Mucosa of descending colon (tissue), 3 donors: ENCODE measurements at places on chromosomes 6 and 20. TPM values are rescaled to one million over a fixed set of nuclear protein-coding genes. Genes with fewer than 3 reads are reported as not detected.

- no peak for DNase-seq
Measured at GRCh38 chr20:32982617-32983458, 21.4 kb downstream of the SUN5 start.

GRCh38 chr6:24228123-24228522 is 102.1 kb downstream of the NRSN1 start:
- DNase-seq, result no peak

- no peak for DNase-seq
Measured at GRCh38 chr20:35478804-35479472, 23.5 kb downstream of the CEP250 start.

GRCh38 chr6:107532706-107533105 is 42.8 kb downstream of the SOBP start:
- DNase-seq, result no peak

GRCh38 chr20:16589623-16590022 is 16.4 kb upstream of the KIF16B start:
- DNase-seq, result no peak

DNA sequence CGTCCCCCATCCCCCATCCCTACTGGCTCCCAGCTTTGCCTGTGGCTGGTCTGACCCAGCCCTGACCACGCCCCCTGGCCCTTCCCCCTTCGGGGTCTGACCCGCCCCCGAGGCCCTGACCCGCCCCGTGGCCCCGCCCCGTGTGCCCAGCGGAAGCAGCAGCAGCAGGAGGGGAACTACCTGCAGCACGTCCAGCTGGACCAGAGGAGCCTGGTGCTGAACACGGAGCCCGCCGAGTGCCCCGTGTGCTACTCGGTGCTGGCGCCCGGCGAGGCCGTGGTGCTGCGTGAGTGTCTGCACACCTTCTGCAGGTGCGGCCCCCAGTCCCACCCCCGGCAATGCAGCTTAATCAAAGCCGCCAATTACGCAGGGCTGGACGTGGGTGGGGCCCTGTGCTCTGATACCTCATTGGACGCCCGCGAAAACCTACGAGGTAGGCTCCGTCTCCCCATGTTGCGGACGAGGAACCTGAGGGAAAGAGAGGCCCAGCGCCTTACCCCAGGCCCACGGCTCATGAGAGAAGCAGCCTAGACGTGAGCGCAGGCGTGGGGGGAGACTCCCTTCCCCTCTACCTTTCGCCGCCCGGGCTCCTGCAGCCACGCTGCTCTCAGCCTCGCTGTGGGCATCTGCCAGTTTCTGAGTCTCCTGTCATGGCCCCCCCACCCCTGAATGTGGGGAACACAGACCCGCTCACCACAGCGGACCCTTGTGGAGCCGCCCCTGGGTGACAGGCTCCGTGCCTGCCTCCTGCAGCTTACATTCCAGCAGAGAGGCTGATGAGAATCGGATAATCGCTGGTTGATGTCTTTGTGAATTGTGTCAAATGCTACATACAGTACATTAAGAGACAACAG is 12.8 kb downstream of the RBCK1 start:
- DNase-seq, result peak; percentile 94

- no peak for DNase-seq
Measured at GRCh38 chr6:46893648-46894047, 28.1 kb downstream of the ADGRF5 start.

The OPN5 gene
- total RNA-seq, result not detected

DNA sequence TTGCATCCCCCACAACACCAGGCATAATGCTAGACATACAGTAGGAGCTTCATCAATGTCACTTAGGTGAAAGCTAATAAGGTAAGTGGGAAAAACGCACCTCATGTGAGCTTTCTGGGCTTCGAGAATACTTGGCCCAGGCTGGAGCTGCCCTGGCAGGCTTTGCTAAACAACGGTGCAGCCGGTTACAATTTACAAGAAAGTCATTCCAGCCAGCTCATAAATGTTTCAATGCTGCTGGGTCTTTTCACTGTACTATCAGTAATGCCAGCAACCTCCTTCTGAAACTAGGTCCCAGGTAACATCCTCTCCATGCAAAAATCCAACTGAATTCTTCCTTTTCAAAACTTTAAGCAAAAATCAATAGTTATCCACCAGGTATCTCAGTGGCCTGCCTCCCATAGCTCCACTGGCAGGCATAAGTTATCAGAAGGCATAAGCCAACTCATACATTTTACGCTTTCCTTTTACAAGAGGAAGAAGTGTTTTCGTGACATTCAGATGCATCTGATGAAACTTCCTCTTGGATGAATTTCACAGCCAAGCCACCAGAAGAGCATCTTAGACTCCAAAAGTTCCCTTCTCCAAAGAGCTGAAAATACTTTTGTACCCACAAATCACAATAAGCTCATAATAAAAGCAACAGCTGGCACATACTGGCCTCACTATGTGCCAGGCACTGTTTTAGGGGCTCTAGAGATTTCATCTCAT is 56.3 kb downstream of the RTN4IP1 start:
- DNase-seq, result no peak

The EYS gene
- 0.61 TPM for total RNA-seq

DNA sequence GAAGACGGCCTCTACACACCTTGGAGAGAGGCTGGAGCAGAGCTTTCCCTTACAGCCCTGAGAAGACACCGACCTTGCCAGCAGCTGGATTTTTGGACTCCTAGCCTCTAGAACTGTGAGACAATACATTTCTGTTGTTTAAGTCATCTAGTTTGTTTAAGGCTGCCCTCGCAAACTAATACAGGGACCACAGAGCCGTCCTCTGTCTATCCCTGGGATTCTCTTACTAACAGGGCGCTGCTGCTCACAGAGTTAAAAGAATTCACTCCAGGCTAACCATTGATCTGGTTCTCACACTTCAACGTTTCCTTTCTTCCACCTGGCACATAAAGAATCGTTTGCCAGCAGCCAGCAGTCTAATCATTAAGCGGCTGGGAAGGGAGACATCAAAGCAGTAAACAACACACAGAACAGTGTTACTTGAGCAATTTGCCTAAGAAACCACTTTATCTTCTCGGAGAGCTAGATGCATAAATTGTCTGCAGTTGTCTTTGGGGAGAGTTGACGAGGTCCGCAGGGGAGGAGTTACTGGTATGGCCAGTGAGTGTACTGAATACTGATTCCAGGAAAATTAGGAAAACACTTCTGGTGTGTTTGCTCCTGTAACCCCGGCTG is 103.5 kb upstream of the AKAP12 start:
- no peak for DNase-seq

- no peak for DNase-seq
Measured at GRCh38 chr20:50129662-50130355, 16.9 kb upstream of the UBE2V1 start.

The FAM229B gene
- total RNA-seq, result 2.9 TPM

DNA sequence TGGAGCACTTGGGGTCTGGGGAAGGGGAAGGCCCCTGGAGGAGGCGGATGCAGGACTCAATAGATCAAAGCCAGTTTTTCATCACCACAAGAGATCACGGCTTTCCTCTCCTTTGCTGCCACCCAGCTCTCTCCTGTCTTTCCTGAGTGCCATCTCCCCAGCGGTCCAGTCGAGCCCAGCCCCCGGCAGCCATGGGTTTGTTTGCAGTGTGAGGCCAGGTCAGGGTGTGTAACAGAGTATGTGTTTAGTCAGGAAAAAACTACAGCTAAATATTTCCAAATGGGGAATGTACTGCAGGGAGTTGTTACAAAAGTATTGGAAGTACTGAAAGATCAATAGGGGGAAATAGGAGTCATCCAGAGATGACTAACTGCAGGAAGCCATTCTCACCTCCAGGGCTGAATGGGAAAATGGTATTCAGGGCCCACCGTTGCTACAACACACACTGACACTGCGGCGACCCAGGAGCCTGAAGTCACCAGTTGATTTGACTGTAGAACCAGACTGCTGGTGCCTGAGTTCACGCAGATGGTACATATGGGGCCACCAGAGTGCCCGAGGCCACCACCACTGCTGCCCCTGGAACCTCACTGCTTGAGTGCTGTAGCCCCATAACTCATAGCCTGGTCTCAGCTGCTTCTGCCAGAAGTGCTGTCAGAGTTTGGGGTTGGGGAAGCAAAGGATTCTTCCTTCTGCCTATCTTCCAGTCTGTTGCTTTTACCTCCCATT is 23.6 kb upstream of the FANCE start:
- no peak for DNase-seq

The TMEM217 gene
- total RNA-seq, result 1.6 TPM

DNA sequence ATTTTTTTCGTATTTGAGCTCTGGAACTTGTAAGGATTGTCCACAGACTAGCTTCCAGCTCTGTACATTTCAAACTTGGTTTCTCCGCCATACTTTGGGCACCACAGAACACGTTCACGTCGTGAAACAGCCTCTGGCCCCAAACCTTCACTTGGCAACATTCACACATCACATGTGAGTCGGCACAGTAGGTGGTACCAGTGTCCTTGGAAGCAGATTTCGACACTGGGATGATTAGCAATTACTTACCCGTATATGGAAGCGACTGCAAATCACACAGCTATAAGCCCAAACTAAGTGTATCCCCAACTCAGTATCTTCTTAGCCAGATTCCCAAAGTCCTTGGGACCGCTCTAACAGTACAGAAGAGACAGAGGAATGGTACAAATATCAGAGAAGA is 60.2 kb downstream of the MAFB start:
- no peak for DNase-seq

The MAVS gene
- total RNA-seq, result 60.7 TPM

- DNase-seq, result no peak
Measured at GRCh38 chr20:43988867-43989266, 74.2 kb downstream of the TOX2 start.

The TRAPPC3L gene
- total RNA-seq, result not detected

The ZC2HC1B gene
- total RNA-seq, result not detected

DNA sequence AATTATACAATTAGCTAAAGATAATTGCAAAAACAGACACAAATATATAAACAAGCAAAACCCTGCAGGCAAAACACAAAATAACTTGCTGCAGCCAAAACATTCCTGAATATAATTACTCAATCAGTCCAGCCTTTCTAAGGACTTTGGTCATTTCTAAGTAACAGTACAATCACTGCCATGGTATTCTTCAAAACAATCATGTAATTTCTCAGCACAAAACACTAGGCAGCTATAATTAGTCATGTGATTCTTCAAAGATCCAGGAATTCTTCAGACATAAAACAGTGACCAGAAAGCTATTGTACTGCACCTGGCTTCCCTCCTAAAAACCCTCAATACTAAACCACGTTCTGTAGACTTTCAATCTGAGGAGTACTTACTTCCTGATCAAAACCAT is 881.1 kb downstream of the EPHA7 start:
- DNase-seq, result no peak

GRCh38 chr6:71250099-71250602 is 38.5 kb upstream of the OGFRL1 start:
- no peak for DNase-seq

- DNase-seq, result no peak
Measured at GRCh38 chr20:60131375-60131774, 173.2 kb downstream of the CDH26 start.

The ACSS2 gene
- total RNA-seq, result 479 TPM
